Spinal cord (tissue), 10 donors: ENCODE measurements at places on chromosomes 1 and 21. TPM values are rescaled to one million over a fixed set of nuclear protein-coding genes. Genes with fewer than 3 reads are reported as not detected.

KCNE2 gene
- 0.86 TPM for polyA plus RNA-seq

TMEM51 gene
- 11.3 TPM for polyA plus RNA-seq

DSCAM gene
- 27.7 TPM for polyA plus RNA-seq

NENF gene
- polyA plus RNA-seq = 69.5 TPM

CLK2 gene
- polyA plus RNA-seq = 61.1 TPM

S100A16 gene
- 120 TPM for polyA plus RNA-seq

TEX38 gene
- 0.45 TPM for polyA plus RNA-seq

PADI3 gene
- polyA plus RNA-seq = not detected

F5 gene
- polyA plus RNA-seq = 6.1 TPM

RBM11 gene
- polyA plus RNA-seq = 10.1 TPM

PRELP gene
- polyA plus RNA-seq = 8.0 TPM

CCDC181 gene
- 14.8 TPM for polyA plus RNA-seq

PRDM16 gene
- 6.1 TPM for polyA plus RNA-seq
